ENCODE measurements at places on chromosomes 5 and 9.

- DNase-seq, result no peak
These were observed 505.6 kb downstream of the TLE1 start for GRCh38 chr9:81183761-81184160.

DNA sequence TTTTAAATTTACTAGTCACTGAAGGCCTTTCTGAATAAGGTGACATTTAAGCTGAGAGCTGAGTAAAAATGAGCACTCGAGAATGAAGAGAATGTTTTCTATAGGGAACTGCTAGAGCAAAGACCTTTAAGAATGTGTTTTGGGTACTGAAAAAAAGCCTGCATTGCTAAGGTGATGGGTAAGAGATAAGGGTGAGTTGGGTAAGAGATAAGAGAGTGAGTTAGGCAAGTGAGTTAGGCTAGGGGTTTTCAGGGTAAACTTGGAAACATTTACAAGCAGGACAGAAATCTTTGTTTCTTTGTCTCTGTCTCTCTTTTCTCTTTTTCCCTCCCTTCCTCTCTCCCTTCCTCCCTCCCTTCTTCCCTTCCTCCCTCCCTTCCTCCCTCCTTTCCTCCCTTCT, 5.6 kb downstream of the RAD23B start:
- DNase-seq, result no peak

- no peak for DNase-seq
These were observed 41.7 kb downstream of the RXRA start for GRCh38 chr9:134367791-134368490.

- DNase-seq, result no peak
These were observed 59.1 kb downstream of the ZNF462 start for GRCh38 chr9:106922026-106922425.

DNA sequence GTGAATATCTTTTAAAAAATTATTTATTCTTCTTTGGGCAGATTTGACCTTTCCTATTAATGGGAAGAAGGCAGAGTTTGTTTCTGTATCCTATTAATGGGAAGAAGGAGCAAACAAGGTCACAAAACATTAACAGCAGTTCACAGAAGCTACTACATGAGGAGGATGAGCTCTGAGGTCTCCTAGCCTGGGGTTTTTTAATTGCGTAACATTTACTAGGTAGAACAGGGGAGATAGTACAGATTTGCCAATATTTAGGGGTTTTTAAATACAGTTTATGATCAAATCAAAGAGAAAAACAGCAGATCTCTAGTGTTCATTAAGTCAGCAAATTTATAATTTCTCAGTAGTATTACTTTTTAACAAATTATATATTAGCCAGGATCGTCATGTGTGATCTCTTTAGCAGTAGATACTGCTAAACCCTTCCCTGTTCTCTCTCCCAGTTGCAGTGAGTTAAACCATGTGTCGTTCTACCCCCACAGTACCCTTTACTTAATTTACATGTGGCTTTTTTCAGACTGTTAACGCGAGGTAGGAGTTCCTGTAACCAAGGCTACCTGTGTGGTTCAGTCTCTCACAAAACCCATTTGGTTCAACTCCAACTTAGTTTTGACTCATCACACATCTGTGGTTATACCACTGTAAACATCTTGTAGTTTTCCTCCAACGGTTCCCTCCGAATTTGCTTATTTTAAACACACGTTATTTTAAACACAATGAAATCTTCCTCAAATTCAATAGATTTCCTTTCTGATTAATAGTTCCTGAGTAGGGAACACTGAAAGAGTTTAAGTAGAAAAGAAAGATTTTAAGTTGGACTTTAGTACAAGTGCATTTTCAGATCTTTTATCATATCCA, 13.3 kb downstream of the SLC25A46 start:
- no peak for DNase-seq

DNA sequence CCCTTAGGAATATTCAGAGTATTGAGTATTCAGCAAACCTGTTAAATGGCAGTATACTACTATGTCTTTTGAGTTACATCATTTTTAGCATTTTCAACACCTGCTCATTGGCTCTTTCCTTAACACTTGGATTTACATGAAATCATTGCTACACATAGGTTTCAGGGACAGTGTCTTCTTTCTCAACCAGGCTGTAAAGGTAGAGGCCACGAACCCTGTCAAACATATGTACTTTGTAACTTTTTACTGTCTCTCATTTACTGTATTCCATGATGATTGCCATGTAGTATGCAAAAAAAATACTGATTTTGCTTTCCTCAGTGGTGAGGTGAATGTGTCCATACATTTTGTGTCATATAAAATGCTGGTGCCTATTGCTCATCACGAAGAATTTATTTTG, 264.4 kb downstream of the SLCO4C1 start:
- no peak for DNase-seq

DNA sequence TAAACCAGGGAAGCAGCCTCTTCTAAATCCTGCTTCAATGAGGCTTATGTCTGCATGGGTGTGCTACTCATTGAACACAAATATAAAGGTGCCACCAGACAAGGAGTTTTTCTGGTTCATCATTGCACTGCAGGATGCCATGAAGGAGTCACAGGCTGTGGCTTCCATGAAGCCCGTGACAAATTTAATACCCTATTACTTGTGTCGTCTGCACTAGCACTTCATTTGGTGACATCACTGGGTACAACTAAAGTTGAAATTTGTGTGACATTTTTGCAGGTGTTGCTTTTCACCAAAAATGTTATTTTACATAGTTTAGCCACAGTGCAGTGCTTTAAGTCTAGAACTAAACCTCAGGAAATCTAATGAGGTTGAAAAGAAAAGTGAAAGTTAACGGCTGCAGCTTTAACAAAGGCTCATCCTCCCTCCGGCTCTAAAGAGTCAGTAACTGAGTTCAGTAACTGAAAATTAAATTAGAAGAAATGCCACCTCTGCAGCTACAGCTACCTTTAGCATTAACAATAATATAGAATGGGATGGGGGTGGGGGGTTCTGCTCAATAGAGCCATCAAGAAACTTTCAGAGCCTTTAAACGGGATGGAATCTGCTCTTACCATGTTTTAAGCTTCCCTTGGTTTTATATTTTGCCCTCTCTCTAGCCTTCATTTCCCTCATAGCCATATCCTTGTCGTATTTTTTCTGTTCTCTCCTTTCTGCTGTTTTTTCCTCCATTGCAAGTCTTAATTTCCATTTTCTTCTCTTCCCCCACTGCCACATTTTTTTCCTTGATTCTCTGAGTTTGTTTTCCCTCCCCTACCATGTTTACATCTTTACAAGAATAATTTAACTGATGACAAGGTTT, 233.8 kb upstream of the TMEM161B start:
- DNase-seq, result no peak

DNA sequence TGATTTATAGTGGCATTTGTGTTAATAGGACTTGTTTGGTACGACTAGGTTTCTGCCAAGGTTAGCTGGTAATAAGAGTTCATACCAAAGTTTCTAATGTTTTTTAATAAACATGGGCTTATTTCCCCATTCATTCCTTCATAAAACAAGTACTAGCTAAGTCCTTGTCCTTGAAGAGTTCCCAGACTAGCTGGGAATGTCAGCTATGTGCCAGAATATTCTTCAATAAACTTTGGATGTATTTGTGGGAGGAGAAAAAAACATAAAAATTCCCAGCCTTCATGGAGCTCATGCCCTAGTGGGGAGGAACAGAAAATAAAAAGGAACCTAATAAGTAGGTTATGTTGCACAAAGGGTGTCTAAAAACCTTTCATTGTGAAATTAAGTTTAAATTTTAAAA, 176.9 kb downstream of the DENND1A start:
- DNase-seq, result no peak

DNA sequence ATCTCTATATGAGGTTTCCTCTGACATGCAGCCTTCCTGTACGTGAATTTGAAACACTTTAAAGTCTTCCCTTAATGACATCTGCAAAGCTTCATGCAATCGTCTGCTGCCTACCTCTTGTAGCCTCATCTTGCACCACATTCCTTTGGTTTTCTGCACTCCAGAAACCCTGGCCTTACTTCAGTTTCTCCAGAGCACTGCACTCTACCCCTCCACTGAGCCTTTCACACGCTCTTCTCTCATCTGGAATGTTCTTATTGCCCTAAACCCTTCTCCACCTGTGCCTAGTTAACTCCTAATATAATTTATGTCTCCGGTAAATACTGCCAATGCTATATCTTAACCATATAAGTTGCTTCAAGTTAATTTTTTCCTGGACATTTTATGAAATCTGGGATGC, 168.8 kb upstream of the SLC27A6 start:
- no peak for DNase-seq

- no peak for DNase-seq
These were observed 40.3 kb downstream of the UBE2D2 start for GRCh38 chr5:139601429-139601828.

GRCh38 chr5:162657076-162657475, 589.5 kb downstream of the GABRG2 start:
- DNase-seq, result no peak

DNA sequence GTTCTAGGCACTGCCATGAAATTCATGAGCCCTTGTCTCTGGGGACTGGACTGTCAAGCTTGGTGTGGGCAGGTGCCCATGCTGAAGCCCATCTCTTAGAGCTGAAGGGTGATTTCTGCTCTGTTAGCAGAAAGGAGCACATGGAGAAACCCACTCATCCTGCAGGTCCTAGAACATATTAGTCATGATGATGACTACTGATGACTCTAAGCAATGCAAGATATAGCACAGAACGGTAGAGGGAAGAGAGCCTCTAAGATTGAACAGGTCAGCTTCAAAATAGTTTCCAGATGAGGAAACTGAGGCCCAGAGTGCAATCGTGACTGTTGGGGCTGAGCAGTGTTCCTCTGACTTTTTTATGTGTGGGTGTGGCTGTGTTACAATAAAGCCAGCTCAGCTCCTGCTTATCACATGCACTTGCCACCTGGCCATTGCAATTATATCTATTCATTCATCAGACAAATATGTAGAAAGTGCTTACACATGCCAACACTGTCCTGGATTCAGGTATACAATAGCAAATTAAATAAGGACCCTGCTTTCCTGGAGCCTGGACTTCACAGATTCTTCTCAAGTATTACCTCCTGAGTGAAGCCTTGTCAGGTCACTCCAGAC, 140.2 kb upstream of the BRINP1 start:
- DNase-seq, result no peak

- DNase-seq, result no peak
These were observed 6.9 kb upstream of the UBAP1 start for GRCh38 chr9:34171753-34172535.

DNA sequence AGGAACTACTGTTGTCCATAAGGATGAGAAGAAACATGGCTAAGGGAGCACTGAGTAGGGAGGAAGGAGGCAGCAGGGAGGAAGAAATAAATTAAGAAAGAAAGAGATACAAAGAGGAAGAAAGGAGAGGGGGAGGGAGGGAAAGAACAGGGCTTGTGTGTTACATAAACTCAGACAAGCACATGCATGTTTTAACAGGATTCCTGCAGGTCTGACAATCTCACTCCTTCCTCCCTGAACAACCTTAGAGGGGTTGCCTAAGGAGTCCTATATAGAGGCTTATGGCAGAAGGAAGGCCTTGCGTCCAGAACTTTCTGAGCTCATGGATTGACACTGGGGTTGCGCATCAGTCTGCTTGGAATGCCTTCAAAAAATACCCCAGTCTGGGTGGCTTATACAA, 4.2 kb upstream of the KCNIP1 start:
- no peak for DNase-seq

DNA sequence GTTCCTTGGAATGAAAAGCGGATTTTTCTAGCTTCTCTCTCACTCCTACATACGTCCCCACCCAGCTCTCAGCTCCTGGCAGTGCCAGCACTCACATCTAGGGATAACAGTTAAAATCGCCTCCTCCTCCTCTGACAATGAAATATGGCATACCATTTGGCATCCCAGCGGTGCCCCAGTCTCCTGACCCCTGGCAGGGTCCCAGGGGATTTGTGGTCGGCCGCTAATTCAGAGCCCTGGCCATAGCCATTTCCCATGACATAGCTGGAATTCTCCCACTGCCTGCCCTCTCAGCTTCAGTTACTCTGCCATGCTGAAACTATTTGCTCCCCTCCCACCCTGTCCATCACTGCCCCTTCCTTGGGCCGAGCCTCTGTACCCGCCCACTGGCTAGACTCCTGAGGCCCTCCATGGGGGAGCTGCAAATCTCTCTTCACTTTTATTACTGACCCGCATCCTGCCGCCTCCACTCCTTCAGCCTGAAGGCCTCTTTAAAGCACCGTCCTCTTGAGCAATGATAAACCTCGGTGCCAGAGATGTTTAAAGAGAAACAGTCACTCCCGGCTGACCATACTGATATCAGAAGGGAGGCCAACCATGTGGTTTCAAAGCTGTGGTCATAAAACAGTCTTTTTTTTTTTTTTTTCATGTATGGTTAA, 139.8 kb downstream of the SLIT3 start:
- no peak for DNase-seq

- peak; percentile 65 for DNase-seq
These were observed at the start of gene SAPCD2 for GRCh38 chr9:137070201-137070905. SAPCD2 (minus strand) TSS chr9:137070557; CDS start chr9:137070460, 97 bp downstream.

- DNase-seq, result no peak
These were observed 1.4 kb downstream of the PDE4D start for GRCh38 chr5:59891962-59892643.

- no peak for DNase-seq
These were observed 188.4 kb downstream of the SLC12A2 start for GRCh38 chr5:128271859-128272464.

DNA sequence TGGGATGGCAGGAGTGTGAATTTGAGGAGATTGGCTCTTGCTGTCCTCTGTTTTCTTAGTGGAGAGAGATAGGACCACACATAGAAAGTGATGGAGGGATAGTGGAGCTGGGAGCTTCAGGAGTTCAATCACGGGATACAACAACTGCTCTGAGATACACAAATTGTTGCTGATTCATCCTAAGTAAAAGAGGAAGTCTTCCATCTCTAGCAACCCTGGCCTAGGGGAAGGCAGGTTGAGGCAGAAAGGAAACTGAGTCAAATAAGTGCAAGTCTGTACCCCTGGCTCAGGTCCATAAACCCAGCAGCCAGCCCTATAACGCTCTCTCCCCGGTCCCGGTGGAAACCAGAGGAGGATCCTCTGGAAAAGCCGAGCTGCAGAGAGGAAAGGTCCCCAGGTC, 97.7 kb downstream of the ADCY2 start:
- no peak for DNase-seq
